ENCODE measurements at places on chromosomes 13 and 19.

- no peak for DNase-seq
Observed at GRCh38 chr13:97496511-97496910, 62.5 kb downstream of the RAP2A start.

- DNase-seq = no peak
Observed at GRCh38 chr19:54461210-54461609, 2.4 kb downstream of the LENG9 start.

DNA sequence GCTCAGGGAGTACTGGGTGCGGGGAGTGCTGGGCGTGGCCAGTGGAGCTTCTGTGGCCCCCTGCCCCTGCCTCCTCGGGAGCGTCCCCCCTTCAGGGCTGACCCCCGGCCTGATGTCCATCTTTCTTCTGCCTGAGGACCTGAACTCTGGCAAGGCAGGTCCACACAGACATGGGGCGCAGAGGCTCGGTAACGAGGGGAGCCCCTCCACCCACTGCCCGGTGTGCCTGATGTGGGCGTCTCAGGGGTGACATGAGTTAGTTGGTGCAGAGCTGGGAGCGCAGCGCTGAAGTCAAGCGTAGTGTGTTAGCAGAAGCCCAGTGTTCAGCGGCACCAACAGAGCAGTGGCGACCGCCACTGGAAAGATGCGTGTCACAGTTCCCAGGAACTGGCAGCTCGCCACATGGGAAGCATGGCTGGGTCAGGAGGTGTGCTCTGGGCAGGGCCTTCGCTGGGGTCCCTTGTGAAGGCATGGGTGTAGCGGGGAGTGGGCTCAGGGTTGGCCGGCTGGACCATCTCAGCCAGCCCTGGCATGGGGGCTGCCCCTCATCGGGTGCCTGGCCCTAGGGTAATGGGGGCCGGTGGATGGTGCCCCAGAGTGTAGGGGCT lies 11.5 kb downstream of the THOP1 start:
- DNase-seq = no peak

- no peak for DNase-seq
Observed at GRCh38 chr13:46317120-46317519, 69.9 kb downstream of the RUBCNL start.

DNA sequence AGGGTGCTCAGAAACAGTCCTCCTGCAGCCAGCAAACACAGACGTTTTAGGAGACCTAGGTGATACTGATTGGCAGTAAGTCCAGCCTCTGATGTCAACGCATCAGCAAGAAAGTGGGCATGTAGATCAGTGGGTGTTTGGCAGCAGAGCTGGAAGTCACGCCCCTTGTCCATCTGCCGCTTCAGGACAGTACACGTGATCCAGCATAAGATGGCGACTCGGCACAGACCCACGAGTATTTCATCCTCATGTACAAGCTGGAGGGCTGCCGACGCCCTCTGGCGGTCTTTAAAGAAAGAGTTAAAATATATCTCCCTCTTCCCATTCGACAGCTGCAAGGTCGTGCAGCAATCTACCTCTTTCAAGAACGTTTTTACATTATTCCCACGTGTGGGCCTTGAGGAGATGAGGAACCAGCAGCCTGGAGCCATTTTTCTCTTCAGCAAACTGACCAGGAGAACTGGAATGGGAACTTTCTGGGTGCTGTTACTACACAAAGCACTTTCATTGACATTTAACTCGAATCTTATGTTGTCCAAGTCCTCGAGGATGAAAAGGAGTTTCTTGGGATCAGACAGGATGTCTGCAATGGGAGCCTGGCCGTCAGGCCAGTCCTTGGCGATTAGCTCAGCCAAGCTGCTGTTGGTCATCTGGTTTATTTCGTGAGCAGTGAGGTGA lies 22.3 kb downstream of the NLRP11 start:
- DNase-seq = peak; percentile 96
